ENCODE measurements at places on chromosomes 16 and 17. TPM values are rescaled to one million over a fixed set of nuclear protein-coding genes. Genes with fewer than 3 reads are reported as not detected.

DNA sequence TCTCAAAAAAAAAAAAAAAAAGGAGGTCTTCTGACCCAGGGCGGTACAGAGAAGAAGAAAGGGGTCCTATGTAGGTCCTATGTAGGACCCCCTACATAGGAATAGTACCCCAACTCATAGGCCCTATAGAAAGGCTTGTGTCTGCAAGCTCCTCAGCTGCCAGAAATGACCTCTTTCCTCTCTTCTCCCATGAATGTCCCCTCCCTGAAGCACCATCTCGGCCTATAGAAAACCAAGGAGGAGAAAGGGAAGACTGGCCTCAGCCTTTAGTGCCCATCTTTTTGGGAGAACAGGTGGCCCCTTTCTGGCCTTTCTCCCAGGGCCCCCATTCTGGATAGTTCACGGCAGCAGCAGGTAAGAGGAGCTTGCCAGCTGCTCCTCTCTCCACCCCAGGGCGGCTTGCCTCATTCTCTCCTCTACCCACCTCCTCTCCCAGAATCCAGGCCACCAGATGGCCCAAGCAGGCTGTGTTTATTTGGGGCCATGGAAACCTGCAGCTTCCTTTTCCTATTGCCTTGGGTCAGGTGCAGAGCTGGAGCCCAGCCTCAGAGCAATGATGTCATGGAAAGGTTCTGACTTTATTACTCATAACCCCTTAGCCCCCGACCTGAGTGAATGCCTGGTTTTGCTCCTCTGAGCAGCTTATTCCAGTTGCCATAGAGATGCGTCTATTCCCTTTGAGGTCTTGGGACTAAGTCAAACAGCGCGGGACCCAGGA lies 1.6 kb upstream of the MRPL58 start:
- peak; percentile 81 for DNase-seq

- no peak for DNase-seq
Measured at GRCh38 chr17:60138769-60139437, 10.9 kb upstream of the CA4 start.

The LGALS9C gene
- not detected for total RNA-seq

DNA sequence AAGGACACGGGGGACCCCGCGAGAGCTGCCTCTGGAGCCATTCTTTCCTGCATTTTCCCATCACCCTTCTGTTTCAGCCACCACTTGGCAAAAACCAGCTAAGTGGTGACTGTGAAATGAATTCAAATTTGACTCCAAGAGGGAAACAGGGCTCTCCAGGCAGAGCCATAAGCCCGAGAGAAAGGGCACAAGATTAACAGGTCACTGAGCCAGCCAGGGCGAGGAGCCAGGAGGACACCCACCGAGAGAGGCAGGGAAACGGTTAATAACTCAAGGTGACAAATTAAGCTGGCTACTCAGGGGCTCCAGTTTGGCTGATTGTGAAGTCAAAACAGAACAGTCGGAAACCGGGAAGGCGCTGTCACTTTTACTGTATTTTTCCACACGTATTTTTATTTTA lies 67.8 kb upstream of the SOX9 start:
- DNase-seq, result no peak

DNA sequence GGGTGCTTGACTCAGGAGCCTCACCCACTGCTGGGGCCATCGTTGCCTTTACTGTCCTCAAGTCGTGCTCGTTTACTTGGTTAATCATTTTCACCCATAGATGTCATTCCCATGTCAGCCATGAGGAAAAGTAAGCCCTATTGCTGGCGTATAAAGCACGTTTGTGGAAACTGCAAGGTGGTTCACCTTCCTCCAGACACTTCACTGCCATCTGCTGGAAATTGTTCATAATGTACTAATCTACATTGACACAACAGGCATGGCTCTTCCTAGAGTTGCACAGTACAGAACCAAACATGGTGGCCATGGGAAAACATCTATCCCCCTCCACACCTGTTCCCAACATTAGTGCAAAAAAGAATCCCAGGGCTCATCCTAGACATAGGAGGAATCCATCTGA lies 116.6 kb downstream of the ZNF18 start:
- DNase-seq, result peak; percentile 7

- peak; percentile 87 for DNase-seq
Measured at GRCh38 chr17:76452660-76453430, at the start of gene UBE2O. Gene UBE2O, minus strand, starts transcription at chr17:76453152. Its CDS starts 11 bp downstream, at chr17:76453141.
